Heart right ventricle (tissue), 16 donors: ENCODE measurements at places on chromosomes 5 and 9. TPM values are rescaled to one million over a fixed set of nuclear protein-coding genes. Genes with fewer than 3 reads are reported as not detected.

CFAP90 gene
- total RNA-seq, result not detected

CD274 gene
- total RNA-seq, result 12.8 TPM

FOXI1 gene
- not detected for total RNA-seq

KIF4B gene
- 0.11 TPM for total RNA-seq

ANXA6 gene
- 219 TPM for total RNA-seq

RASEF gene
- 0.24 TPM for total RNA-seq

CYSRT1 gene
- 0.37 TPM for total RNA-seq

TEX48 gene
- not detected for total RNA-seq

KCNMB1 gene
- total RNA-seq, result 0.95 TPM

BRD9 gene
- 21.4 TPM for total RNA-seq

ZCCHC10 gene
- 16.2 TPM for total RNA-seq

MEIKIN gene
- not detected for total RNA-seq

IFNA13 gene
- total RNA-seq, result not detected

NKD2 gene
- 0.31 TPM for total RNA-seq

DNA sequence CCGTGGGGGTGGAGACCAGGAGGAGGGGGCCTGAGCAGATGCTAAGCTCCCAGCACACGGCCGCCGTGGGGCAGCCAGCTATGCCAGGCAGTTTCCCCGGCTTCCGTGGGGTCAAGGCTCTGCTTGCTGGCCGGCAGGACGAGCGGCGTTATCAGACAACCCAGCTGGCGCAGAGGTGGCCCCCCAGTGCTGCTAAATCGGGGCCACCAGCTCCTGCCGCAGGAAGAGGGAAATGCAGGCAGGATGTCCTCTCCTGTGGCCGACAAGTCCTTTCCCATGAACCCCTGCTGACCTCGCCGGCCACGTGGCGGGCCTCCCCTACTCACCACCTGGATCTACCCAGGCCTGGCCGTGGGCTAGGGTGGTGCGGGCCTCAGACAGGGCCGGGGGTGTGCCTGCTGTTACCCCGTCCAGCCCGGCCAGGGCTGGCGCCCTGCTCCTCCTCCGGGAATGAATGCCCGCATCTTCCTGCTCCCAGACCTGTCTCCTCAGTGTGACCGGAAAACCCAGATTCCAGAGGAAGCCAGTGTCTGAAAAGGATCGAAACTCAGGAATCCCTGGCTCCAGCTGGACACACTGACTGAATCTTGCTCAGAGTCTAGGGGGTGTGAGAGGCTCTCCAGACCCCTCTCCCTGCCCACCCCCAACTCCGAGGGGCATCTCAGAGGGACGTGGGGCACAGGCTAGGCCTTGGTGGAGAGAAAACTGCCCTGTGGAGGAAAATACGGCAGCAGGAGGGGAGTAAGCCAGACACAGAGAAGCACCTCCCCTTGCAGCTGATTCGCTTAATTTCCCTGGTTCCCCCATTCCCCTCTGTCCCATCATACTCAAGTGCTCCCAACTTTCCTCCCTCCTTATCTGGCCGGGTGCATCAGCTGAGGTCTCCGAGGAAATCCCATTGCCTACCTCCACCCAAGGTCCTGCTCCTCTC is 3.9 kb downstream of the FLT4 start:
- no peak for DNase-seq

GRCh38 chr9:75810063-75810462 is 80.4 kb upstream of the PCSK5 start:
- no peak for DNase-seq

- DNase-seq, result peak; percentile 39
These were observed 43.1 kb downstream of the SPATA31D1 start for GRCh38 chr9:82031538-82032280.

- no peak for DNase-seq
These were observed 29.9 kb downstream of the TMC1 start for GRCh38 chr9:72551306-72551705.

GRCh38 chr5:53997736-53998627 is 312.4 kb downstream of the ARL15 start:
- no peak for DNase-seq

DNA sequence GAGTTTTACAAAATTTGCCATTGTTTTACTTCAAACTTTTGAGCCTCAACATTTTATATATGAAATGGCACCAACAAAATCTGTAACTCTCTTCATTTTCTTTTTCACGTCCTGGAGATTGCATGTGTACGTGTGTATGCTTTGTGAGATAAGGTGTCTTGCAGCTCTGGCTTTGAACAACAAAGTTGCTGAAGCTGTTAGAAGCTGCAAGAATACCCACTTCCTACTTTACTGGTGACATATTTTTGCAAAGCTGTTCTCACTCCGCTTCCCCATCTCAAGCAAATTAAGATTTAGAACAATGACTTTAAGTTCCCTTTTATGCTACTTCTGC is 41.8 kb downstream of the FYB1 start:
- DNase-seq, result no peak

DNA sequence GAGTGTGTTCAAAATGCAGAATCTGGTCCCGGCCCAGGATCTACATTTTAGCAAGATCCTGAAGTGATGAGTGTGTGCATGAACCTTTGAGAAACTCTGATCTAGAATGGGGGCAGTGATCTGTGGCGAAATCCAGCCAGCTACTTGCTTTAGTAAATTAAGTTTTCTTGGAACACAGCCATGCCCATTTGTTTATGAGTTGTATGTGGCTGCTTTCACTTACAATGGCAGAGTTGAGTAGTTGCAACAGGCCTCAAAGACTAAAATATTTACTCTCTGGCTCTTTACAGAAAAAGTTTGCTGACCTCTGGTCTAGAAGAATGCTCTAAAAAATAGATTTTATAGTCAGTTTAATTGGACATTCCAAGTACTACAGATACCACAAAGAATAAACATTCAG is 588.3 kb downstream of the BNC2 start:
- DNase-seq, result no peak

DNA sequence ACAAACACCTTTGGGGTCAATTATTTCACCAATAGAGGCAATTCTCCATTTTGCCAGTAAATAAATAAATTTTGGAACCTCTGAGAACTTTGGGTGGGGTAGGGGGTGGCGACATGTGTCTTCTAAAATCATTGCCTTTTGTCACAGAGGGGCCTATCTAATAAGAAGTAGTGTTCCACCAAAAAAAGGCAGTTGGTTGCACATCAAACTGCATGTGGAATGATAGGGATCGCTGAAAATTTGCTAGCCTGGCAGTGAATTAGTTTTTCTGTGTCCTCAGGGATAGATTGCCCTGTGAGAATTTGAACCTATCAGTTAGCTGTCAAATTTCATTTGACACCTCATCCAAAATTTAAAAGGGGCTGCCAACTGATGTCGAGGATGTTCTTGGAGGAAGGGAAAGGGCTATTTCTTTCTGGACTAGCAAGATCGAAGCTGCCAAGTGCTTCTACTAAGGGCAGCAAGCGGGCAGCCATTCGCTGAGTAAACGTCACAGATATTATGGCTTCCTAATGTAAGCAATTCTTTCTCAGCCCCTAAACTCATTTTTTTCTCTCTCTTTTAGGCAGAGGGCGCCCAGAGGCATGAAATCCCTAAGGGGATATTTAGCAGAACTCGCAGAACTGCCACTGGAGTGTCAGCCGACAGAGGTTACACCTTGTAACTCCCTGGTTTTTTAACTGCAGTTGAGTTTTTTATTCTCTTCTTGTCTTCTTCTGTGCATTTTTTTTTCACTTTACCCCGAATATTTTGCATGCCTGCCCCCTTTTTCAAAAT is 2208.1 kb upstream of the WWC1 start:
- no peak for DNase-seq

DNA sequence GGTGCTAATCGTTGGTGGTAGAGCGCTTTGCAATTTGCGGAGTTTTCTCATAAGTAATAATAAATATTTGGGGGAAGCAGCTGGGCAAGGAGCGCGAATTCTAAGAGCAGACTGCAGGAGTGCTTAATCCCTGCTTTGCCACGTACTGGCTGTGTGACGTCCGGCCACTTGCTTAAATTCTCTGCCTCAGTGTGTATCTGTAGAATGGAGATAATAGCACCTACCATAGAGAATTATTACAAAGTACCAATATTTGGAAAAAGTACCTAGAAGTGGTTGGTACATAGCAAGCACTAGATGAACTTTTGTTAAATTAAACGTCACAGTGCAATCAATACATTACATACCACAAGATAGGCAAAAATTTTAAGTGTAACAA is 598 bp upstream of the TMED7 start:
- no peak for DNase-seq

GRCh38 chr5:15995341-15996052 is 184.1 kb downstream of the MARCHF11 start:
- DNase-seq, result no peak

GRCh38 chr9:89623925-89624420 is 19.2 kb downstream of the GADD45G start:
- DNase-seq, result peak; percentile 50

DNA sequence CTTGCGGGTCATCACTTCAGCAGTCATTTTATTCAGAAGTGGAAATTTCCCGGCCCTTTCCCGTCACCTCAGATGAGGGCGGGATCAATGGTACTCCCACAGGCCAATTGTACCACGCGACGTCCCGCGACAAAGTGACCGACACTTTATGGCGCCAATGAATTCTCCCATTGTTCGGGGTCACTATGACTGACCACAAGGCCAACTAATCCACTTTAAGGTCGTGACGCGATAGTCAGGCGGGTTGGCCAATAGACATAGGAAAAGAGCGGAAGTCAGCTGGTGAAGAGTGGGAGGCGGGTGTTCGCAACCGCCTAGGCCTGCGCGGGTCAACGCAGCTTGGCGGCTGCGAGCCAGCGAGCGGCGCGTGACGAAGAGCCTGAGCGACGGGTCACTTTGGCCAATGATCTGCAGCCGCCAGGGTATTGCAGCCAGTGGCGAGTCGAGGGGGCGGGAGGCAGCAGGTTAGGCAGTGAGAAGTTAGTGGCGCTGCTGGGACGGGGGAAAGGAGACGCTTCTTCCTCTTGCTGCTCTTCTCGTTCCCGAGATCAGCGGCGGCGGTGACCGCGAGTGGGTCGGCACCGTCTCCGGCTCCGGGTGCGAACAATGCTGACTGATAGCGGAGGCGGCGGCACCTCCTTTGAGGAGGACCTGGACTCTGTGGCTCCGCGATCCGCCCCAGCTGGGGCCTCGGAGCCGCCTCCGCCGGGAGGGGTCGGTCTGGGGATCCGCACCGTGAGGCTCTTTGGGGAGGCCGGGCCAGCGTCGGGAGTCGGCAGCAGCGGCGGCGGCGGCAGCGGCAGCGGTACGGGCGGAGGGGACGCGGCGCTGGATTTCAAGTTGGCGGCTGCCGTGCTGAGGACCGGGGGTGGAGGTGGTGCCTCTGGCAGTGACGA is at the start of gene ANKHD1:
Gene ANKHD1 (plus strand): TSS at position 472 of the 896 bp plus-strand sequence. CDS start 135 bp downstream, at position 607.
- peak; percentile 98 for DNase-seq

- DNase-seq, result no peak
These were observed 334.1 kb upstream of the CD180 start for GRCh38 chr5:67530609-67531255.

GRCh38 chr5:72018143-72018803 is 89.0 kb upstream of the MAP1B start:
- DNase-seq, result peak; percentile 19

DNA sequence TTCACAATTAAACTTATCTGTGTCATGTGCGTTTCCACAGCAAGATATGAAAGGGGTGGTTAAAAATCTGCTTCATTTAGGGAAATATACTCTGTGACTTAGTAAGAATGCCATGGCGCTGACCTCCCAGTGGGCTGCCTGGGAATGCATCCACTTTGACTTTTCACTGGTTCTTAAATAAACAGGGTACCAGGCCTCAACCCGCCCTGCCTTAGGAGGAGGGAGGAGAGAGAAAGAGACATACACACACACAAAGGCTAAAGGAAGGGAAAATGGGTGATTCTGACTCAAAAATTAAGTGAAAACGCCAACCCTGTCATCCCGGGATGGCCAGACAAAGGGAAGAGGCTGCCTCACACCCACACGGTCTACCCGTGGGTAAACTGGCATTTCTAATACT is 122.1 kb downstream of the EBF1 start:
- DNase-seq, result no peak

DNA sequence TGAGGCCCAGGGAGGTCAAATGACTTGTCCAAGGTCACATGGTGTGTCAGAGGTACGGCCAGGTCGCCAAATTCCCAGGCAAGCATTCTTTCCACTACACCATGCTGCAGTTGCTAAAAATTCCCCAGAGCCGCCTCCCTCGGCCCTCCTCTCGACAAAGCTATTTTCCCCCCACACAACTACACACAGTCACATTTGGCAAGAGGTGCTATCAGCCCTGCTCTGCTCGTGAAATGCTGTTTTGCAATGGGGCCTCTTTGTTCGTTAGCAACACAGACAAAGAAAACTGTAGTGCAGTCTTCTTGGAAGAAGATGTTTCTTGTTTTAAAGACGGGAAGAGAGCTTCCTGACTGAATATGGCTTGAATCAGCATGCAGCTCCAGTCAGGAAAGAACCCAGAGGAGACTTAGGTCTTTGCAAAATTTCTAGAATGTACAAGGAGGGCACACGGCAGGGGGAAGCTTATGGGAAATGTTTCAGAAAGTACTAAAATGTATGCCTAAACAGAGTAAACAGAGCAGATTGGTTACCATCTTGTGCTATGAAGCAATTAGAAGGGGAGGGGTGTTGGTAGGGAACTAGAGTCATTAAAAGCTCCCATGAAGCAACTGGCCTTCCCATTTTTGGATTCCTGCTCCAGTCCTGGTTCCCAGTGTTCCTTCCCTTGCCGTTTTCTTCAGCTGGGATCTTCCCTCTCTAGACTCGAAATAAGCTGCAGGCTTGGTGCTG is 14.2 kb downstream of the SLIT3 start:
- DNase-seq, result peak; percentile 29

- DNase-seq, result no peak
These were observed 20.4 kb upstream of the UBAP1 start for GRCh38 chr9:34158362-34158869.

DNA sequence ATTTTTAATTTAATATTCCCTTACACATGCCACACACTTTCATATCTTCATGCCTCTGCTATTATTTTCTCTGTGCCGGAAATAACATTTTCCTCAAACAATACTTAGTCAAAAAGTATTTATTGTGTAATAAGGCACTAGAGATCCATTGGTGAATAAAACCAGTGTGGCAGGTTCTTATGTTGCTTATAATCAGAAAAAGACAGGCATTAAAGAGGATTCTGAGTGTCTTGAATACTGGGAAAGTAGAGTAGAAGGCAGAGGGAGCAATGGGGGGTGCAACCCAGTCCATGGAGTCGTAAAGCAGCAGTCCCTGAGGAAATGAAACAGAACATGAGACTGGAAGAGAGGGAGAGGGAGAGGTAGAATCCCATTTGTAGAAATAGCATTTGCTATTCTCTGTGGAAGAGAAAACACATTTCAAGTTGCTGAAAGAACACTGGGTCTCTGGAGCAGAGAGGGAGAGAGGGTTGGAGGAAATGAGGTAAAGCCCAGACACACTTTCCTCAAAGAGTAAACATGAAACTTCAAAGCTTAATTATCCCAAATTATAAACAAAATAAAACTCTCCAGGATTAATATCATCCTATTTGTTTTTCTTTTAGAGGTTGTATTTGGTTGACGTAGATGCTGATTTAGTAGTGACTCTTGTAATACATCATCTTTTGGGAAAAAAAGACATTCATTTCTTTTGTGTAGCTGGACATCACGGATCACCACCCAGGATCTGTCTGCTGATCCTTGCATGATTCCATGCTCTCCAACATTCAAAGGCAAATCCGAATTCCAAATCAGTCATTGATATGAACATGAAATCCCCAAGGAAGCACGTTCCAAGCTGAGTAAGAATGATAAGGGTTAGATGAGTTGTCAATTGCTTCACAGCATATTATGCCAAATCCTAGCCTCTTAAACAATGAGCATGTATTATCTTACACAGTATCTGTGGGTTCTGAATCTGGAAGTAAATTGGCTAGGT is 37.4 kb upstream of the GRAMD2B start:
- DNase-seq, result no peak

- DNase-seq, result peak; percentile 76
These were observed 52.8 kb upstream of the LRRTM2 start for GRCh38 chr5:138927979-138928378.

- no peak for DNase-seq
These were observed 109.5 kb downstream of the GADD45G start for GRCh38 chr9:89714321-89714720.
